Esophagus squamous epithelium (tissue), 5 donors: ENCODE measurements at places on chromosomes 7 and 10. TPM values are rescaled to one million over a fixed set of nuclear protein-coding genes. Genes with fewer than 3 reads are reported as not detected.

- H3K36me3 ChIP-seq: no peaks in the 10 kb centered on the region
- no peak overlapping the region for H3K4me3 ChIP-seq
- no peak overlapping the region for H3K27ac ChIP-seq
- DNase-seq: no peak
These were observed 126.3 kb downstream of the WDR37 start for GRCh38 chr10:1182280-1183032.

- no peaks in the 10 kb centered on the region for H3K36me3 ChIP-seq
- no peak overlapping the region for H3K4me3 ChIP-seq
- H3K27me3 ChIP-seq: no peaks in the 10 kb centered on the region
- no peak overlapping the region for H3K27ac ChIP-seq
- no peaks in the 10 kb centered on the region for H3K4me1 ChIP-seq
These were observed 23.2 kb upstream of the ZNF32 start for GRCh38 chr10:43671659-43672531.

GRCh38 chr10:79168210-79168609, 99.4 kb downstream of the ZMIZ1 start:
- H3K4me1 ChIP-seq: no peaks in the 10 kb centered on the region
- H3K27ac ChIP-seq: no peak overlapping the region
- no peaks in the 10 kb centered on the region for H3K27me3 ChIP-seq
- DNase-seq: no peak

DNA sequence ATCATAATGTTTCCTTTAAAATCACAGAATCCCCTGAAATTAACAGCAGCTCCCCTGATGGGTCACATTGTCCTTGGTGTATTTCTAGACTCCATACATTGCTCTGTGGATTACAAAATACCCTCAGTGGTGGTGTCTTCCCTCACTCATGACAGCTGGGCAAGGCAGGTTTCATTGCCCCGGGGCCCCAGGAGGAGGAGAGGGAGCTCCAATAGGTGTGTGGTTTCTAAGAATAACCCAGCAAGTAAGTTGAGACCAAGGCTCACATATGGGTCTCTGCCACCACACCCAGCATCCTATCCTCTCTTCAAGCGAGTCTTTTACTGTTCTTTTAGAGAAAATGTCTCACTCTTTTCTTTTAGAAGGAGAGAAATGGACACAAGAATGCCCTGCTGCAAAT, 63.6 kb downstream of the PKD1L1 start:
- no peak for DNase-seq
- H3K27me3 ChIP-seq: no peaks in the 10 kb centered on the region
- H3K4me1 ChIP-seq: no peaks in the 10 kb centered on the region

Gene TRPV6
- total RNA-seq: 0.79 TPM

Gene PDGFA
- total RNA-seq: 5.1 TPM

- DNase-seq: no peak
- peaks cover 47% of the 10 kb centered on the region for H3K36me3 ChIP-seq
- H3K27ac ChIP-seq: no peak overlapping the region
These were observed 159.2 kb downstream of the BTAF1 start for GRCh38 chr10:92082583-92083280.

DNA sequence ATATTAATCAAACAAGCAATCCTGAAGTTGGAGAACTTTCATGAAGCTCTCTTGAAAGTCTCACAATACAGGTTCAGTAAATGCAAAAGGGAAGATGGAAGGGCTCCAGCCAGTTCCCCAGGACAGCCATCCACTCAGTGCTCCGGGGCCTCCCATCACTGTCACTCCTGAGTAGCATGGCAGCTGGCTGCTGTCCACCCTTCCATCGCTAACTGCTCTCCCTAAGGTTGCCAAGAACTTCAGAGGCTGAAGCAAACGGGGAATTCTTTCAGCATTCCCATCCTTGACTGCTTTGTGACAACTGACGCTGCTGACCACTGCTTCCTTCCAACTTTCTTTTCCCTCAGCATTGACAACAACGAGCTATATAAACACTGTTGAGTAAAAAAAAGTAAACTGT, 69.1 kb downstream of the VPS41 start:
- no peaks in the 10 kb centered on the region for H3K4me1 ChIP-seq
- H3K4me3 ChIP-seq: no peak overlapping the region
- H3K36me3 ChIP-seq: no peaks in the 10 kb centered on the region

GRCh38 chr10:22454634-22455033, 109.3 kb downstream of the SPAG6 start:
- H3K36me3 ChIP-seq: no peaks in the 10 kb centered on the region
- no peak overlapping the region for H3K4me3 ChIP-seq
- H3K27ac ChIP-seq: no peak overlapping the region
- H3K27me3 ChIP-seq: no peaks in the 10 kb centered on the region
